ENCODE measurements at places on chromosomes 7 and 10.

GRCh38 chr7:101106386-101106785 is 20.5 kb upstream of the SERPINE1 start:
- DNase-seq = no peak

DNA sequence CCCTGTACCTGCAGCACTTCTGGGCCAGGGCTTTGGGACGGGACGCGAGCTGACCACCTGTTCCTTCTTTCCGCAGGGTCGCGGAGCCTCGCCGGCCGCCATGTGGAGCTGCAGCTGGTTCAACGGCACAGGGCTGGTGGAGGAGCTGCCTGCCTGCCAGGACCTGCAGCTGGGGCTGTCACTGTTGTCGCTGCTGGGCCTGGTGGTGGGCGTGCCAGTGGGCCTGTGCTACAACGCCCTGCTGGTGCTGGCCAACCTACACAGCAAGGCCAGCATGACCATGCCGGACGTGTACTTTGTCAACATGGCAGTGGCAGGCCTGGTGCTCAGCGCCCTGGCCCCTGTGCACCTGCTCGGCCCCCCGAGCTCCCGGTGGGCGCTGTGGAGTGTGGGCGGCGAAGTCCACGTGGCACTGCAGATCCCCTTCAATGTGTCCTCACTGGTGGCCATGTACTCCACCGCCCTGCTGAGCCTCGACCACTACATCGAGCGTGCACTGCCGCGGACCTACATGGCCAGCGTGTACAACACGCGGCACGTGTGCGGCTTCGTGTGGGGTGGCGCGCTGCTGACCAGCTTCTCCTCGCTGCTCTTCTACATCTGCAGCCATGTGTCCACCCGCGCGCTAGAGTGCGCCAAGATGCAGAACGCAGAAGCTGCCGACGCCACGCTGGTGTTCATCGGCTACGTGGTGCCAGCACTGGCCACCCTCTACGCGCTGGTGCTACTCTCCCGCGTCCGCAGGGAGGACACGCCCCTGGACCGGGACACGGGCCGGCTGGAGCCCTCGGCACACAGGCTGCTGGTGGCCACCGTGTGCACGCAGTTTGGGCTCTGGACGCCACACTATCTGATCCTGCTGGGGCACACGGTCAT is 13.3 kb downstream of the GPR146 start:
- no peak for DNase-seq

- peak; percentile 95 for DNase-seq
These were observed 10.3 kb upstream of the ANKRD1 start for GRCh38 chr10:90930971-90931871.

GRCh38 chr7:44289341-44290251 is 35.8 kb downstream of the CAMK2B start:
- DNase-seq = no peak

- no peak for DNase-seq
These were observed 11.1 kb downstream of the MAFK start for GRCh38 chr7:1541431-1542162.

- peak; percentile 33 for DNase-seq
These were observed 880.6 kb downstream of the LRMDA start for GRCh38 chr10:76311752-76312636.

GRCh38 chr10:103630156-103630555 is 136.7 kb downstream of the NEURL1 start:
- DNase-seq = no peak

GRCh38 chr10:110437761-110438341 is 59.9 kb upstream of the DUSP5 start:
- DNase-seq = no peak

- DNase-seq = peak; percentile 78
These were observed at the start of gene CSGALNACT2 for GRCh38 chr10:43138021-43138756. TSS of gene CSGALNACT2 (plus strand) at chr10:43138445. CDS start at chr10:43155150, 16,705 bp downstream.

DNA sequence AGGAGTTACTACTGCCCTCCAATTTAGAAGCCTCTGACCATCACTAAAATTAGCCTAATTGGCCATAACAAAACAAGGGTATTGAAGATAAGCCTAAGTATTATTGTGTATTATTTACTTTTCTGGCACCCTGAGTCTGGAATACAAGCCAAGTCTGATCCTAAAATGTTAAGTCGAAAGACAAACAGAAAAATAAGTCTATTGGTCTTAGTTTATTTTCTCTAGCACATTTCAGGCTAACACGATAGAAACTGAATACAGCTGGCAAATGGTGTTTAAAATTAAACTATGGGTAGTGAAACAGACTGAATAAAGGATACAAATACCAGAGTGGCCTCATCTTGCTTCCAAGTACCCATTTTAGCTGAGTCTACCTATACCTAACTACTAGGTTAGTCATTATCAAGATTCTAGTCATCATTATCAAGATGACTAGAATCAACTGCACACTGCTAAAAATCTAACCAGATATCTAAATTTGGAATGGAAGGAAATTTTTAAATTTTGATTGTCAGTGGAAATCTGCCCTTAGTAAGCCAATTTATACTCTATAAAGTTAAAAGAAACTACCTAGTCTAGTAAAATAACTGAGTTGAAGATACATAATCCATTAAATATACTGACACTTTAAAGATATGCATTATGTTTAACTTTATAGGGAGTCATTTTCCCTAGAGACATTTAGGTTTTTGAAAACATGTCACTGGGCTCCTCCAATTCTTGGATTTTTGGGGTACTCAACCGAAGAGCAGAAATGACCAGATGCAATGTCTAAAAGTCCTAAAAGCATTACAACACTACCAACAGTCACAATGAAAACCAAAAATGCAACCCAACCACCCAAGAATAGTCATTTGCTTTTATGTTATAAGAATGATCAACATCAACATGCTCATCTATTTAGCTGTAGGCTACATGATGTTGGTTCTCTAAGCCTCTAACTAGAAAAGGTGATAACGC is 80.9 kb downstream of the NT5C2 start:
- no peak for DNase-seq

GRCh38 chr10:130459851-130460490 is 323.8 kb downstream of the GLRX3 start:
- no peak for DNase-seq

GRCh38 chr10:13709931-13710650 is 123.3 kb downstream of the PRPF18 start:
- no peak for DNase-seq

GRCh38 chr7:73992101-73992562 is 35.8 kb upstream of the ELN start:
- no peak for DNase-seq

GRCh38 chr7:155062411-155062810 is 7.7 kb upstream of the HTR5A start:
- DNase-seq = no peak

DNA sequence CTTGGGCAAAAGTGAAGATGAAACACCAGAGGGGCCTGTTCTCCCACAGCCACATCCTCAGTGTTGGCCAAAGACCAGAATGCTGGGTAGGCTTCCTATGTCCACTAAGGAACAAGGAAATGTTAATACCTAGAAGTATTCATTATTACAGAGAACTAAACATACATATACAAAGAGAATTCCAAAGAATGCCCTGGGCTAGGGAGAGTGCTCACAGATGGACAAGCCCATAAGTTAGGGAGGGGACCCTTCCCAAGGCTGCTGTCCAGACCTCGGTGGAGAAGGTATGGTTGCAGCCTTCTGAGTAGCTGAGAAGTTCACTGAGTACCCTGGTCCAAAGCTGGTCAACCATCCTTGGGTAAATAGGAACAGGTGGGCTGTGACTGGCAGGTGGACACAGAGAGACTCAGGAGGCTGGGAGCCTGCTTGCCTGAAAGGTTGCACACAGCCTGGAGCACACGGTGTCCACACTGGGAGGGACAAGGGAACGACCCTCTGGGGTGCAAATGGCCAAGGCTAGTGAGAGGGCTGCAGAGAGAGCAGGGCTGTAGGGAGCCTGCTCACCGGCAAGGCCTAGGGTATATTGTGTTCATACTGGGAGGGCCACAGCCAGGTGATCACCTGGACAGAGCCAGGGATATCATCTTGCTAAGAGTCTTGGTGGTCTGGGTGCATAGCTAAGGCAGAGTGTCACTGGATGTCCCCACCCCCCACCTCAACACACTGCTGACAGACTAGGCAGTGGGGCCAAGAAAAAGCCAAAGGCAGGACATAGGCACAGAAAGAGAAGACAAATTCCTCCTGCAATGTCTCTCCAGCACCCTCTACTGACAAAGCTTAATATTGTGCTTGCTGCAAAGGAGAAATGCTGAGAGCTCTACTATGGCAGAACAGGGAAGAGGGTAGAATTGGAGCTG is 40.3 kb downstream of the CPVL start:
- DNase-seq = peak; percentile 57

GRCh38 chr7:19747740-19748339 is 25.6 kb downstream of the TMEM196 start:
- DNase-seq = peak; percentile 5

GRCh38 chr7:139119486-139119849 is 9.9 kb upstream of the ZC3HAV1 start:
- DNase-seq = no peak

GRCh38 chr7:74655768-74656440 is 1.6 kb upstream of the GTF2I start:
- no peak for DNase-seq

- DNase-seq = no peak
These were observed 22.8 kb downstream of the FRMPD2 start for GRCh38 chr10:48251525-48252353.

DNA sequence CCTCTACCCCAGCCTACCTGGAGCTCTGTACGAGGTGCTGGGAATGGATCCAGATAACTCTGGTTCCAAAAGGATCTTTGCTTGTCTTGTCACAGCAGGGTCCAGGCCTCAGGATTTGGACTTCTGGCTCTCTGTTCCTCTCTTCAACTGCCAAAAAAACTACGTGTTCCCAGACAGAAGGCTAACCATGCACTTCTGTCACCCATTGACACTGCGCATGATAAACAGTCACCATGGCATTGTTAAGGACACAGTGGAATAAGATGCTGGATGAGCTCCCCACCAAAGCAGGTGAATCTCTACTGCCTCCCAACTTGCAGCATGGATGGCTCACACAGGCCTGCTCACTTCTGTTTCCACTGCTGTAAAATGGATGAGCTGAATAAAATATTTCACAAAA is 637.9 kb downstream of the TNS3 start:
- DNase-seq = no peak

GRCh38 chr10:30045961-30046360 is 13.4 kb downstream of the JCAD start:
- no peak for DNase-seq

GRCh38 chr10:13717571-13717935 is 130.8 kb downstream of the PRPF18 start:
- no peak for DNase-seq

DNA sequence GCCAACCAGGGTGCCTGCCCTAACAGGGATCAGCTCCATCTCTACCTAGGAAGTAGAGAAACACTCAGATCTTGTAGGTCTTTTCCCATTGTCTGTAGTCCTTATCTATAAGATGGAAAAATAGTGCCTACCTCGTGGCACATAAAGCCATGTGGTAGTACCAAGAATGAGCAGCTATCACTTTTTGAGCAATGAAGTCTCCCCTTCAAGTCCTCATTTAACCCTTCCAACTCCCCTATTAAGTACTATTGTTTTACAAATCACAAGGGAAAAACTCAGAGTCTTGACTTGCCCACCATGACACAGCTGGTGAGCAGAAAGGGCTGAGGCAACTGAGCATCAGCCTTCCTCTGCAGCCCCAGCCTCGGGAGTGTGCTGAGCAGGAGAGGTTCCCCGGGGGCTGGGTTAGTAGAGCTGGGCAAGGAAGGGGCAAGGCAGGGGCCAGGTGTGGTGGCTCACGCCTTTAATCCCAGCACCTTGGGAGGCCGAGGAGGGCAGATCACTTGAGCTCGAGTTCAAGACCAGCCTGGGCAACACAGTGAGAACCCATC is 3.3 kb downstream of the FRAT2 start:
- no peak for DNase-seq

GRCh38 chr10:130023454-130024230 is 59.6 kb upstream of the EBF3 start:
- DNase-seq = no peak

DNA sequence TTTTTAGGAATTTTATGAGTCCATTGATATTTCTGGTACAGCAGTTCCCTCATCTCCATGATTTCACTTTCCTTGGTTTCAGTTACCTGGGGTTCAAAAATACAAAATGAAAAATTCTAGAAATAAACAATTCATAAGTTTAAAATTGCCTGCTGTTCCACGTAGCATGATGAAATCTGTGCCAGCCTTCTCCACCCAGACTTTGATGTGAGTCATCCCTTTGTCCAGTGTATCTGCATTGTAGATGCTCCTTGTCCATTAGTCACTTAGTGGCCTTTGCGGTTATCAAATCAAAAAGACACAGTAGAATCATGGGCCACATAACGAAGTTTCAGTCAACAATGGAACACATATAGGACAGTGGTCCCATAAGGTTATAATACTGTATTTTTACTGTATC is 286.9 kb downstream of the PTEN start:
- DNase-seq = peak; percentile 87

DNA sequence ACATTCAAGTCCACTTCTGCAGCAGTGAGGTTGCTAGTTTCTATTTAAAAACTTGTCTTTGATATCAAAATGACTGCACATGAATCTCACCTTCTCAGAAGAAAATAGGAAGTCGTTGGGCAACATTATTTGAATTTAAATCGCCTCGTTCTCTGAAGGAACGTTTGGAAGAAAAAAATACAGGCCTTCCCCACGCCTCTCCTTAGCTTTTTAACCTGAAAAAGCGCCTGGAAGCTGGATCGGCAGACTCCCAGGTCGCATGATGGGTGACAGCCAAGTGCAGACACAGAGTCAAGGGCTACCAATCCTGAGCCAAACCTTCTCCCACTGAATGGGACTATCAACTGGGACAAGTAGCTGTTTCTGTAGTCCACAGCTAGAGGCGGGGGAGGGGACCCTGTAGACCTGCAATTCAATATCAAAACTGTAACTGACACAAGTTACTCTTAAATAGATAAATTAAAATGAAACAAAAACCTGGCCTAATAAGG is 2.2 kb downstream of the FAM53B start:
- DNase-seq = no peak

- DNase-seq = peak; percentile 91
These were observed 974.4 kb downstream of the NXPH1 start for GRCh38 chr7:9407816-9408215.

GRCh38 chr7:54860003-54860775 is 101.2 kb upstream of the SEC61G start:
- peak; percentile 32 for DNase-seq

DNA sequence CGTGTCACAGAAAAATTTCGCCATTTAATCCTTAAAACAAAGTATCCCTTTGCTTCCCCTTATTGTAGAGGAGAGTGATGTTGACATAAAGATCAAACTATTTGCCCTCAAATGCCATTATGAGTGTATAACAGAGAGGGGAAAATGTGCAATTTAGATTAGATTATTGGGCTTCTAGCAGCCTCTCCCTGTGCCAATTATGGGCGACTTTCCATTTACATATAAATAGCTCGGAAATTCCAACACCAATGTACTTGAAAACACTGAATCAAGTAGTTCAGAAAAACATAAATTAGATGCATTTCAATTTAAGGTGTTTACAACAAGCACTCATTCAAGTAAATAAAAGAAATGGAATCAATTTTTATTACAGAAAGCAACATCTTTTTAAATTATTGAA is 64.6 kb upstream of the LRRN3 start:
- DNase-seq = no peak

GRCh38 chr7:82623812-82624211 is 180.2 kb upstream of the CACNA2D1 start:
- DNase-seq = no peak
